Foreskin melanocyte (primary cell): ENCODE measurements at places on chromosomes 4 and X.

DNA sequence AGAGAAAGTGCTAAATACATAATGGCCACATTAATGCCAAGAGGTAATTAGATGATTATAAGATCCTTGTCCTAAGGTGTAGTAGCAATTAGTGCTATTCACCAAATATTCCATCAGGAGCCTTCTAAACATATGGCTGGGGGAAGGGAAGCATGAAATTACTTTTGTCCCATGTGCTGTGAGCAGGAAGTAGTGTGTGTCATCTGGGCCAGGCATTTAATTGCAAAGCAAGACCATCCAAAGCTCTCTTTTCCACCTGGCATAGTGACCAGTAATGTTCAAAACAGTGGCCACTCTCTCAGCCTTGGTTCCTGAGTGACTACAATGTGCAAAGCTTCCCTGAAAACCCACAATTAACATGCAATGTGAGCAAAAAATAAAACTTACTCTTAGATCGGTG is 144.2 kb upstream of the FAM241A start:
- DNase-seq: no peak

GRCh38 chr4:69095301-69095731 is 958 bp upstream of the UGT2B7 start:
- DNase-seq: peak; percentile 20

DNA sequence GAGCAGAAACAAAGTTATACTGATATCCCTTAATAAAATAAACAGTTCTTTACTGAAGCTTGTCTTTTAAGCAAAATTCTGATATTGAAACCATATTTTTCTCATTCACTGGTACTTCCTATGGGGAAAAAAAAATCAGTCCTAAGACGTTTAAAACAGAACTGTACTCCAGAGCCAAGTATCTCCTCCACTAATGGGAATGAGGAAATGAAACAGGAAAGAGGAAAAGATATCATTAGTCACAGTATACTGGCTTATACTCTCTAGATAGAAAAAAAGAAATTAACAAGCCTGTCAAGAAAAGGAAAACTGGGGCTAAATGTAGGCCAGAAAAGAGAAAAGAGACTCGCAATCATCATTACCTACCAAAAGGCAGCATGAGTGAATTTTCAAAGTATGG is 252.7 kb downstream of the CENPC start:
- no peak for DNase-seq

GRCh38 chr4:122797405-122798094 is 29.1 kb upstream of the FGF2 start:
- no peak for DNase-seq

- no peak for DNase-seq
These were observed 8.8 kb upstream of the BMP2K start for GRCh38 chr4:78767350-78767749.

GRCh38 chr4:101989551-101989950 is 199.0 kb downstream of the BANK1 start:
- DNase-seq: no peak

- no peak for DNase-seq
These were observed 56.5 kb downstream of the LIMCH1 start for GRCh38 chr4:41594432-41594831.

GRCh38 chr4:109511414-109511813 is 48.6 kb upstream of the MCUB start:
- DNase-seq: no peak

DNA sequence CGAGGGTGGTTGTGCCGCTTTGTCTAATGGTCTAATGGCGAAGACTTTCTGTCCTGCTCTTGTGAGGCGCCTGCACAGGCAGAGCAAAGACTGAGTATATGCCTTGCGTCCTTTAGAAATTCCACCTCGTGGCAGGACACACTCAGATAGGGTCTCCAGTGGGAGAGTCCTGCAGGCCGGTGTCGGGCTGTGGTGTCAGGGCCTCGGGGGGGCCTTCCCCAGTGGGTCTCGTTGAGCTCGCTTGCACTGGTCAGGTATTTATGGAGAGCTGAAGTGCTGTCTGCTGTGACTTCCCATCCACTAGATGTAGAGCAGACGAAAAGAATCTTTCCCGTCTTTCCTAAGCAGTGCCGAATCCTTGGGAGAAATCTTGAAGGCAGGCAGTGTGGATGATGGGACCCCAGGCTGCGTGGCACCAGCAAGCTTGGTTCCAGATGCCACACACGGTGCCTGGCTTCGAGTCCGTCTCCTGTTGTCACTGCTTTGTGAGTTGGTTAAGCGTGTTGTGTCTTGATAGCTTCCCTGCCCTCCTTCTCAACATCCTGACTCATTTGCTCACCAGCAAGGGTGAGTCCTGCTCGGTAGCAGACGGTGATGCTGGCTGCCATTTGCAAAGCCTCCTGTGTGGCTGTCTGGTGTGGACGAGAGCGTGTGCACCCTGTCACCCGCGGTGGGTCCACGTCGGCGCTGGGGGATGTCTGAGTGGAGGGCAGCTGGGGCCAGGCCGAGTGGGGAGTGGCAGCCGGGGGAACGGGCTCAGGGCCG is 20.5 kb downstream of the MAEA start:
- DNase-seq: no peak

GRCh38 chrX:13028871-13029636 is 15.4 kb downstream of the FAM9C start:
- DNase-seq: no peak

DNA sequence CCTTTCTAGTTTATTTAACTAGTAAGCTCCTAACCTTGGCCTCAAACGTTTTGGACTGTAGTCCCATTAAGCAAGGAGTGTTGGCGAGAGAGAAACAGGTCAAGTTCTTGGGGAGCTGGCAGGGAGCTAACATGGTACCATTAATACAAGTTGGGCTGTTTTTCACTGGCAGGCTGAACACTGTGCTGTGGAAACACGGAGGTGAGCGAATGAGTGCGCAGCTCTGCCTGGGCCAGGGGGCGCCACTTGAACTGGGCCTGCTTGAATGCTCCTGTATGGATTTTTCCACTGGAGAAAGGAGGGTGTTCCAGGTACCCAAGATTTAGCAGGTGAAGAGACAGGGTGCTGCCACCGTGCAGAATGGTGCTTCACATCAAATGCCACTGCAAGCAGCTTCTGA is 7.4 kb upstream of the SMS start:
- no peak for DNase-seq

GRCh38 chrX:150482537-150483206 is 85.7 kb upstream of the MTM1 start:
- DNase-seq: no peak

GRCh38 chr4:85152480-85152879 is 186.0 kb upstream of the WDFY3 start:
- no peak for DNase-seq

DNA sequence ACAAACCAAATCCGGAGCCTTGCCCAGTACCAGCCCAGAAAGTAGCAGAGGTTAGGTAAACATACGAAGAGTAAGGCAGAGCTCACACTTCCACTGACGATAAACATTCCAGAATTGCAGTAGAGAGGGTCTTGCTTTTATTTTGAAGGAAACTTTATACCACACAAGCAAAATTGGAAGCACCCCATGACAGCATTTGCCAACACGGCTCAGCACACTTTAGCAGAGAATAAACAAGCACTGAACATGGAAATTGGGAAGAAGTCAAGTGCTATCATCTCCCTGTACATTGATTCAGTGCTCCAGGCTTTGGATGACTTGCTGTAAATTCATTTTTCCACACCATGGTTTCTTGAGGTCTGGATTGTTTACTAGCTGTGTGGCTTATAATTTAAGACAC is 160.7 kb upstream of the FAM47C start:
- DNase-seq: no peak

DNA sequence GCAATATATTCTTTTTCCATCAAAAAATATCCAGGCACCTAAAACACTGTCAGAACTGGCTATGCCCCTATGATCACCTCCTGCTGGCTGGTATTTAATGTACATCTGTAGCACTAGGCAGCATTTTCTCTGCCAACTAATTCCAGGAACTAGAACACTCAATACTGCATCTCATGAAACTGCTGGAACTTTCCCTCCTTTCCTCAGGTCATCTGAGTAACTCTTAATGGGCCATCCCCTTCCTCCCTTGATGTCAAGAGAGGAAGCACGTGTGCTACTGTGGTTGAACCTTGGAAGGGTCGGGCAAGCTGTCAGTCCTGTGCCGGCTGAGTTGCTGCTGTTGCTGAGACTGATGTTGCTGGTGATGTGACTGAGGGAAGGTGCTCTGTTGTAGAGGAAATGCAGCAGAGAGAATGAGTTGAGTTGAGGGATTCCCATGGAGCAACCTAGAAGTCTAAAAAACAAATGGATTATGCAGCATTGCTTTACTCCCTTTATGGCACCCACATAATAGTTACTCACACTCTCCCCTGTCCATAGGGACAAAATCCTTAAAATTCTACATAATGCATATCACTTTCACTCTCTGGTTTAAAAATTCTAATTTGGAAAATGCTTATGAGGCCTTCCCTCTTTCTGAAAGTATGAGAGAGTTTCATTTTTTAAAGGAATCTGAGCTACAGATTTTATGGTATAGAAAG is 39.5 kb downstream of the TMEM165 start:
- peak; percentile 10 for DNase-seq

GRCh38 chrX:18873189-18873791 is 110.6 kb downstream of the PHKA2 start:
- DNase-seq: peak; percentile 81

- no peak for DNase-seq
These were observed 8.6 kb upstream of the ARHGAP10 start for GRCh38 chr4:147723326-147723725.

GRCh38 chr4:10082047-10082446 is 34.6 kb downstream of the WDR1 start:
- DNase-seq: no peak

GRCh38 chr4:161581262-161582230 is 582.3 kb downstream of the FSTL5 start:
- peak; percentile 81 for DNase-seq

DNA sequence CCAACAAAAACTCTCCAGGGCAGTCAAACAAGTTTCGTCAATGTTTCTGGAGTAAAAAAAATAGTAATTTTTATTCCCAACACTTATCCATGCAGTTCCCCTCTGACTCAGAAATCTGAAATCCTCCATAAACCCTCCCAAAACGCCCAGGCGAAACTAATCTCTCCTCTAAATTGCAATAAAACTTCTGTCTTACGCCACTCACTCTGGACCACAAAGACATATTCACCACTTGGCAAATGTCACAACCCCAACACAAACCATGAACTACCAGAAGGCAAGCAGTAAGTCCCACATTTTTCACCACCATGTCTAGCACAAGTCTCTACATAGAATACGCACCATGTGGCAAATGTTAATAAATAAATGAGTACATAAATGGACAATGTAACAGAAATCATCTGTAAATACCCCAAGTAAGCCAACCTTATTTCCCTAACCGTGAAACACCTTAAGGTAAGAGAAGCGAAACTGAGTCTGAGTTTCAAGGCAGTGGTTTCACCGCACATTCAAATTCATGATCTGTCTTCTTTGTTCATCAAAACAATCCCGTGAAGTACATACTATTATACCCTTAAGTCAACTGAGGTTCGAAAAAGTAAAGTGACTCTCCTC is 1.6 kb downstream of the PAPSS1 start:
- DNase-seq: no peak

DNA sequence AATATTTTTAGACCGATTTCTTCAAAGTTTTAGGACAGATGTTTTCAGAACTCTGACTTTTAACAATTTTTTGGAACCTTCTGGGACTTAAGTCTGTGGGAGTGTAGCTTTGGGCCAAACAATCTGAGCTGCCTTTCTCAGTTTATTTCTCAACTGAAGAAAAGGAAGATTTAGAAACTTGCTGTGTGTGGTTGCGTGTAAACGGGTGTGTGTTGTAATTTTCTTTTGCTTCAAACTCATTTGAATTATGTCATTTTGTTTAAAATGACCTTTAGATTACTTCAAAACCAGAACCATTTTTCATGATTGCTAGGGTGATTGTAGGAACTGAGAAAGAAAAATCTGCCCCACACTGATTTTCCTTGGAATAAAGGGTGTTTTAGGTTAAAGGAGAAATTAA is 577.7 kb upstream of the GALNTL6 start:
- no peak for DNase-seq

DNA sequence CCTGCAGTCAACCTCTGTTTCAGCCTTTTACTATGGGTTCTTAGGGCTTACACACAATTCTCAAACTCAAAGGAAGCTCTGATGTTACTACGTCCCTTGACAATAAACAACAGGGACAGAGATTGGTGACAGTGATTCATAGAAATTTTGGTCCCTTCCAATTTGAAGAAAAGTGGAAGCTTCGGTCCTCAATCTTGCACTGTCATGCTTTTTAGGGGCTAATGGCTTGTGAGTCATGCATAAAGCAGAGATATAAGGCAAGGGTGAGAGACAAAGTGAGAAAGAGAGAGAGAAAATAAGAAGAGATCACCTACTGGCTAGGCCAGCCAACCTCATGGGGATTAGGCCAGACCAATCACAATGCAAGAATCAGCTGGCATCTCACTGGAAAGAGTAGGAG is 63.2 kb upstream of the STARD8 start:
- DNase-seq: no peak

DNA sequence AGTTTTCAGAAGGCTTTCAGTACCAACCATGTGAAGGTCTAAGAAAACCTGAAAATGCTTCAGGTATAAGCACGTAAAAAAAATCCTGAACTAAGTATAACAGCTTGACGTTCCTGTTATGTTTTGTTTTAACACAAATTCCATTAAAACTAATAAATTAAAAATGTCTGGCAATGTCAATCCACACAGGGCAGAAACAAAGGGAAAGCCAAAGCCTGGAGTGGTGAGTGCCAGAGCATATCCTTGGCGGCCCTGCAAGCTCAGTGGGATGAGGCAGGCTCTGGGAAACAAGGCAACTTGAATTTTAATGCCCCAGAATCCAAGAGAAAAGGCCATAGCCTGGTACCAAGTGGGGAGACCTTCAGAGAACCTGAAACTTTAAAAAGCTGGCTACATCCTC is 78.2 kb downstream of the EPHA5 start:
- DNase-seq: no peak

DNA sequence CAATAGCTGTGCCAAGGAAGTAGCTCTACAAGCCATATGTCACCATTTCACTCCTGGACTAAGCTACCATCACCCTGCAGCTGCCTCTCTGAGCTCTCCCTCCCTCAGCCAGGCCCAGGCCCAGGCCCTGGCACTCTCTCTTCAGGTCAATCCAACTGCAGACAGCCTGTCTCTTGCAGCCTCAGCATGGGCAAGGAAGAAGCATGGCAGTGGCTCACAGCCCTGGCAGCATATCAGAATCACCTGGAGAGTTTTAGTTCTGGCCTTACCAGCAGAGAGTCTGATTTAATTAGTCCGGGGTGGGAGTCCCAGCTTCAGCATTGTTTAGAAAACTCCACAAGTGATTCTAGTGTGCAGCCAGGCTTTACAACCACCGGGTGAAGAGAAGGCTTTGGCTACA is 31.5 kb downstream of the NALF2 start:
- no peak for DNase-seq

- no peak for DNase-seq
These were observed 608 bp downstream of the TAF1 start for GRCh38 chrX:71366674-71367256.

DNA sequence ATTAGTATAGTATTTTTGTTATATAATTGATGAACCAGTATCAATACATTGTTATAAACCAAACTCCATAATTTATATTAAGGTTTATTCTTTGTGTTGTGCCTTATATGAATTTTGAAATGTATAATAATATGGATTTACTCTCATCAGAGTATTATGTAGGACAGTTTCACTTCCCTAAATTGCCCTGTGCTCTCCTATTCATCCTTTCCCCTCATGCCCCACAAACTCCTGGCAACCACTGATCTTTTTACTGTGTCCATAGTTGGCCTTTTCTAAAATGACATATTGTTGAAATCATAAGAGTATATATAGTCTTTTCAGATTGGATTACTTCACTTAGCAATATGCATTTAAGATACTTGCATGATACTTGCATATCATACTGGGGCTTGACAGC is 958.1 kb upstream of the GRID2 start:
- DNase-seq: no peak
